CD4-positive, alpha-beta T cell treated with Interleukin-17A for 1 hour (primary cell): ENCODE measurements at places on chromosomes 2 and 18.

DNA sequence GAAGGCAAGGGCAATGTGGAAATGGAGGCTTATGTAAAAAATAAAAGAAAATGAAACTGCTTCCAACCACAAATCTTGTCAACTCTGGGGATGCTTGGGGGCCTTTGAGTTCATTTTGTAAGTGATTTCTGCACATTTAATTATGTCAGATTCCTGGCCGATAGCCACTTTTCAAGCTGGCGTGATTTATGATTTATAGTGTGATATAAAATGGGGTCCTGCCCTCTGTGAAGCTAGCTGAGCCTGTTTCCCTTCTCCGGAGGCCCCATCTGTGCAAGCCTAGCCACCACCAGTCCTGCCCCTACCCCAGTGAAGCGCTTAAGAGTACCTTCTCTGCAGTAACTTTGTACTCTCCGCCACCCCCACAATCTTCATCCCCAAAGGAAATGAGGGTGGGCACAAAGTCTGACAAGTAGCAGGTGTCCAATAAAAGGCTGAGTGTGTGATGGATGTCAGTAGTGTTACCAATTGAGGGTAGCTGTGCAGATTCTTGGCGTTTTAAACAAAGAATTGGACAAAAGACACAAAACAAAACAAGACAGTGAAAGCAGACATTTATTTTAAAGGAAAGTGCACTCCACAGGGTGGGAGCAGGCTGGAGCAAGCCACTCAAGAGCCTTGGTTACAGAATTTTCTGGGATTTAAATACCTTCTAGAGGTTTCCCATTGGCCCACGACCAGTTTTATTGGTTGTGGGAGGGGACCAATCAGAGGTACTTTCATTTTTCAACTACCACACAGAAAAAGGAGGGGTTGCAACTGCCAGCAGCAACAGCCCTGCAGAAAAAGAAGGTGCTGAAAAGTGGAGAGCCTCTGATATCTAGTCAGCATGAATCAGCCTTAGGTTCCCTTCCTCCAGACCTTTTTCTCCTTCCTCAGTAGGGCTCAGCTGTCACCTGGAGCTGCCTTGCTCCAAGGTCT lies 39.0 kb upstream of the SIX3 start:
- no peak for DNase-seq

GRCh38 chr2:218834685-218835084 lies 3.1 kb upstream of the PRKAG3 start:
- no peak for DNase-seq

GRCh38 chr18:55337908-55338521 lies 250.0 kb downstream of the TCF4 start:
- DNase-seq: no peak

DNA sequence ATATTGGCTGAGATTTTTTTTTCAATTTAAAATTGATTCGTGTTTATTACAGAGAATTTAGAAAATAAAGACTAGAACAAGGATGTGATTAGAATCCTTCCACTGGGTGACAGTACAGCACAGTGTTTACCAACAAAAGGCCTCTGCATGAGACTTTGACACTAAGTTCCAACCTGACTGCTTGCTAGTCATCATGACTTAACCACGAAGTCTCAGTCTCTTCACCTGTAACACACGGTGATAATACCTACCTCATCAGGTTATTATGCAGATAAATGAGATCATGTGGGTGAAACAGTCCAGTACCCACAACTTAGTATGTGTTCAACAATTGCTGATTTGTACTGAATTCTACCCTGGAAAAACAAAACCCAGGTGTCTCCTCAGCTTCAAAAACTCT lies 151.2 kb downstream of the STK39 start:
- DNase-seq: no peak

- DNase-seq: no peak
Measured at GRCh38 chr18:57014772-57015413, 132.0 kb upstream of the BOD1L2 start.

- no peak for DNase-seq
Measured at GRCh38 chr2:86021396-86022378, 84.0 kb downstream of the POLR1A start.
